ENCODE measurements at places on chromosomes 1 and 21. TPM values are rescaled to one million over a fixed set of nuclear protein-coding genes. Genes with fewer than 3 reads are reported as not detected.

DNA sequence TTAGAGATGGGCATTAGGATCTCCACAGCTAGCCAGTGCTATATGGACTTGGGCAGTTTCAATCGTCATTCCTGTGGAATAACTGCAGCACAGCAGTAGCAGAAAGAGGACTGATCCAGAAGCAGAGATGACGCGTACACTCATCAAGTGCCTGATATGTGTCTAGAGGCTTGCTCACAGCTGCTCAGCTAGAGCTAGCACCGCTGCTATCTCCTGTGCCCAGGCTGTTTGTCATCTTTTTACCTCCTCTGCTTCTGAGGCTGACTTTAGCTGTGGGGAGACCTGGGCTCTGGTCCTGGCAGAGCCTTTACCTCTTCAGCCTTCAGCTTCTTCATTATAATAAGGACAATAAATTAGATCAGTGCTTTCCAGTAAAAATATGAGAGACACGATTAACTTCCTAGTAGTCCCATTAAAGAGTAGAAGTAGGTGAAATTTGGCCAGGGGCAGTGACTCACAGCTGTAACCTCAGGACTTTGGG, 5.3 kb downstream of the TENT5C start:
- DNase-seq: no peak

Gene KIAA1614
- total RNA-seq: 4.0 TPM

Gene TMEM269
- total RNA-seq: not detected

- DNase-seq: no peak
Measured at GRCh38 chr1:200992382-200993048, 31.0 kb downstream of the KIF21B start.

DNA sequence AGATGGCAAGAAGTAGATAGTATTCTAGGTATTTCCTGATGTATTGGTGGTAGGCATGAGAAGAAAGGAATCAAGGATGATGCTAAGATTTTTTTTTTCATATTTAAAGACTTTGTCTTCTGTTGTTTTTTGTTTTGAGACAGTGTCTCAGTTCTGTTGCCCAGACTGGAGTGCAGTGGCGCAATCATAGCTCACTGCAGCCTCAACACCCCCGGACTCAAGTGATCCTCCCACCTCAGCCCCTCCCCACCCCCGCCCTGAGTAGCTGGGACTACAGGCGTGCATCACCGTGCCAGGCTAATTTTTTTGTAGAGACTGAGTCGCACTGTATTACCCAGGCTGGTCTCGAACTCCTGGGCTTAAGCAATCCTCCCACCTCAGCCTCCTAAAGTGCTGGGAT, 2.8 kb upstream of the CAPZB start:
- DNase-seq: no peak

Gene ALDH4A1
- 53.0 TPM for total RNA-seq

GRCh38 chr1:224621813-224622682, 5.9 kb downstream of the CNIH3 start:
- no peak for DNase-seq

Gene PLPPR5
- not detected for total RNA-seq

Gene CYB5RL
- total RNA-seq: 7.1 TPM

- DNase-seq: no peak
Measured at GRCh38 chr1:34075576-34075975, 89.5 kb downstream of the CSMD2 start.

GRCh38 chr1:240998024-240998423, 359.0 kb downstream of the RGS7 start:
- DNase-seq: no peak

DNA sequence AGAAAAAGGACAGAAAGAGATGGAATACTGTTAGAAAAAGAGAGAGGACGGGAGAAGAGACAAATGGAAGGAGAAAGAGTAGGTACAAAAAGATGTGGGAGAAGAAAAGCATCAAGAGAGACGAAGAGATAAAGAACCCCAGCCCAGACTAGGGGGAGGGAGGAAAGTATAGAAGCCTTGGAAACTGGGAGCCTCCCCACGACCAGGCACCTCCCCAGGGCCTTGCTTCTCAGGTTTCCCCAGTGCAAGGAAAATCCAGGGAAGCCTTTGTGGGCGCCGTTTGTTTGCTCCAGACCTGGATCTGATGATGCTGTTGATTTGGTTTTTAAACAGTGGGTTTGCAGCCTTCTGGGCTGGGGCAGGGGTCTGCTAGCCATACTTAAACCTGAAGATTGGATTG, 15.2 kb upstream of the ALX3 start:
- no peak for DNase-seq

GRCh38 chr1:2074944-2075740, 24.9 kb downstream of the PRKCZ start:
- DNase-seq: no peak

Data from omental fat pad (tissue), 4 donors.